HFFc6 (cell line): ENCODE measurements at places on chromosomes 3 and 15. TPM values are rescaled to one million over a fixed set of nuclear protein-coding genes. Genes with fewer than 3 reads are reported as not detected.

DNA sequence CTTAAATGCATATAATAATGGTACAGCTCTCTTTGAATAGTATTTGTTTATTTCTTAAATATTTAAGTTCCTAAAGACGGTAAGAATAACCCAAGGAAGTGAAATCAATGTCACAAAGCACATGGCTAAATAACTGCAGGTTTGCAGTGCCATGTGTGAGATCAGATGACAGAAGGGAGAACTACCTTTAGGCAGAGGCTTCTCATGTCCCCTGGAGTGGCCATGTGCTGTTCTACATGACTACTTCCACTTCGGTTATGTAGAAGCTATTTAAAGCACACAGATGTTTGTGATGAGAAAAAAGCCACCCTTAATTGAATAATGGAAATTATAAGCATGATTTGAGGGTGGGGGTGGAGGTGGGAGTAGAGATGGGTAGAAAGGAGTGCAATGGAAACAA is 109.1 kb downstream of the UBE3A start:
- peaks cover 4% of the 10 kb centered on the region; the same call in 1 of the 2 replicates for H3K27me3 ChIP-seq
- no peak overlapping the region for H3K27ac ChIP-seq
- peaks cover 52% of the 10 kb centered on the region for H3K36me3 ChIP-seq
- no peak for DNase-seq

- no peak overlapping the region for H3K4me3 ChIP-seq
- H3K4me1 ChIP-seq, result no peaks in the 10 kb centered on the region
- H3K36me3 ChIP-seq, result no peaks in the 10 kb centered on the region
- H3K27me3 ChIP-seq, result peaks cover 5% of the 10 kb centered on the region; the same call in 1 of the 2 replicates
- no peak for DNase-seq
- no peak overlapping the region for H3K27ac ChIP-seq
Measured at GRCh38 chr3:33904730-33905129, 106.3 kb downstream of the PDCD6IP start.

- H3K36me3 ChIP-seq, result no peaks in the 10 kb centered on the region
- H3K4me3 ChIP-seq, result no peak overlapping the region
- no peaks in the 10 kb centered on the region for H3K4me1 ChIP-seq
- no peak for DNase-seq
Measured at GRCh38 chr3:26292780-26293179, 329.8 kb upstream of the LRRC3B start.

Gene BUB1B
- total RNA-seq, result 13.7 to 30.1 TPM (median 29.0 TPM) in 3 replicates

DNA sequence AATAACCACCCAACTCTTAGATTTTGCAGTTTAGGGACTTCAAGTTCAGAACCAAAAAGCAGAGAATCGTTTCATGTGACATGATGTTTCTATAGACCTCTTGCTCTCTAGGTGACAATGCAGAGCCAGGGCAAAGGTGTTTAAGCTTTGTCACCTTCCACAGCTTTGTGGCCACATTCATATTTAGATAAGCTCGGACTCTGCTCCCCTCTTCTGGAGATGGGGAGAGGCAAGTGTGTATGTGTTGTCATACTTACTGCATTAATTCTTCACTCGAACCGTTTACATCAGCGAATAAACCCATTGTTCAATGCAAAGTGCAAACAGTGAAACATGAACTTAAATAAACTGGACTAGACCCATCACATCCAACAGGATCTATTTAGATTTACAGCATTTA is 33.2 kb downstream of the ST3GAL6 start:
- H3K4me1 ChIP-seq, result peaks cover 31% of the 10 kb centered on the region
- no peak overlapping the region for H3K27ac ChIP-seq
- H3K4me3 ChIP-seq, result no peak overlapping the region
- H3K27me3 ChIP-seq, result peaks cover 5% of the 10 kb centered on the region

GRCh38 chr3:33430571-33430970 is 9.6 kb downstream of the UBP1 start:
- H3K4me3 ChIP-seq, result no peak overlapping the region
- H3K27ac ChIP-seq, result no peak overlapping the region
- H3K27me3 ChIP-seq, result no peaks in the 10 kb centered on the region; the same call in 1 of the 2 replicates
- DNase-seq, result no peak

DNA sequence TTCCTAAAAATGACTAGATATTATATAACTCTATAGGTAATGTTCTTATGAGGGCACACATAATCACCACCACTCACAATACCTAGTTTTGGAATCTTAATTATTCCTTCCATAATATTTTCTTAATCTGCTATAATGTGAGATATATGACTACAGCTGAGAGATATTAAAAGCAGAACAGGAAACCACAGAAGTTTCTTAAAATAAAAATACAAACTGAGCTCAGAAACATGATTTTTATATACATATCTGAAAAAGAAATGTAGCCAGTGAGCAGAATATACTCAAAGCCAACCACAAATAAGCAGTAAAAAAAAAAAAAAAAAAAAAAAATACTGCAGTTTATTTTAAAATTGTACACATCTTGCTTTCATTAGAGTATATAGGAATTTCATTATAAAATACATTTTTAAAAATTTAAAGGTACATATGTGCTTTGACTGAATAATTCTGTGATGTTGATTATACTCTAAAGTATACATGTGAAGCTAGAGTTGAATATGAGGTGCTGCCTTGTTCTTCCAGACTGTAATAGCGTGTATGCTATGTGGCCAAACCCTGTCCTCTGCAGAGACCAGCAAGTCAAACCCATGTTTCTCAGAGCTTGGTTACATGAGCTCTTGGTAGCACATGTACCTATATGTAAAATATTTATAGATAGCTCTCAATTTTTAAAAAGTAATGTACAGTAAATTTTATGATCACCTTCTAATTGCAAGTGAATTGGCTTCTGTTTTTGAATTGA is 175.0 kb downstream of the UBE2E2 start:
- H3K4me3 ChIP-seq, result no peak overlapping the region
- no peak overlapping the region for H3K27ac ChIP-seq
- DNase-seq, result no peak
- no peaks in the 10 kb centered on the region for H3K27me3 ChIP-seq
- no peaks in the 10 kb centered on the region for H3K36me3 ChIP-seq
